ENCODE measurements at places on chromosomes 4 and X.

DNA sequence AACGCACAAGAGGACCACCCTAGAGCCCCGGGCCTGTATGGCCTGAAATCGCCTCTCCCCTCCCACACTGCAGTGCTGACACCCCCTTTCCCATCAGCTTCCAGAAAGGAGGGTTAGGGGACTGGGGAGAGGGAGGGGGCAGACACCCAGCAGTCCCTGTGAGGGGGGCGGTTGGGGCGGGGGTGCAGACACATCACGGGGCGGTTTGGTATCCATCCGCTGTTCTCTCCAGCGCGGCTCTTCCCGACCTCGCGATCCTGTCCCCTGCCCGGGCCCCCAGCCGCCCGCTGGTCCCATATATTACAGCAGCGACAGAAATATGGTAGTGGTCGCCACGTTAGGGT lies 404 bp upstream of the GPRASP2 start:
- DNase-seq, result no peak

GRCh38 chrX:38807873-38808272 lies 6.6 kb downstream of the MID1IP1 start:
- DNase-seq, result no peak

- DNase-seq, result no peak
Observed at GRCh38 chr4:85828027-85828890, 353.3 kb downstream of the ARHGAP24 start.

GRCh38 chrX:2793752-2794151 lies 35.0 kb upstream of the GYG2 start:
- no peak for DNase-seq

- peak; percentile 26 for DNase-seq
Observed at GRCh38 chrX:49001521-49002090, 458 bp downstream of the GRIPAP1 start.

DNA sequence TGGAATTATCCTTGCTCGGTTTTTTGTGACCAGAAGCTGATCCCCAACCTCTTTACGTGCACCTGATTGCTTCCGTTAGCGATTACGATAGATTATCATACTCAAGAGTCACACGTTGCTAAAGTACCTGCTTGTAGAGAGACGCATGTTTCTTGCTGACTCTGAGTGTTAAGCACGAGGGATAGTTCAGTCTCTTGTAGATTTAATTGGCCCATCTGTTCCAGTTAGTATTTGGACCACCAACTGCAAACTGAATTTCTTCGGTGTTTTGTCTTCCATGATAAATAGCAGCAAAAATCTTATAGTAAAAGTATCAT lies 516 bp upstream of the COX18 start:
- DNase-seq, result no peak

GRCh38 chr4:120155287-120155686 lies 88.6 kb upstream of the MAD2L1 start:
- DNase-seq, result no peak

- no peak for DNase-seq
Observed at GRCh38 chr4:39319676-39320075, 46.5 kb downstream of the RFC1 start.

DNA sequence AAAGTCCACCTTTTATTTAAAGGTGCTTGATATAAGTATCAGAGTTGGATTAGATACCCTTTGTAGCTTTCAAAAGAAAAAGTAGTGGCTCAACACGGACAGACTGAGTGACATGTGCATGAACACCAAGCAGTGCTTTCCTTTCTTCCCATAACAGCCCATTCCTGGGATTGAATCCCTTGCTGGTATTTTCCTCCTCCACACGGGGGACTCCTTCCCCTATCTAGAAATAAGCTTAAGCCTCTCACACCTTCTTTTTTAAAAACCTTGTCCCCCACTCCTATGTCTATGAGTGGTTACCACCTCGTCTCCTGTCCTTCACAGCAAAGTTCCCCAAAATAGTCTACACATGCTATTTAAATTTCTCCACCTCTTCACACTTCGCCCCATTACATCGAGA lies 5.1 kb downstream of the AP1S2 start:
- no peak for DNase-seq

- no peak for DNase-seq
Observed at GRCh38 chrX:152926923-152927322, 29.1 kb downstream of the ZNF185 start.

GRCh38 chr4:108240366-108240765 lies 71.6 kb upstream of the LEF1 start:
- DNase-seq, result no peak

GRCh38 chr4:109576462-109576861 lies 16.4 kb downstream of the MCUB start:
- DNase-seq, result no peak

GRCh38 chr4:39037491-39037825 lies 5.2 kb upstream of the TMEM156 start:
- DNase-seq, result no peak

DNA sequence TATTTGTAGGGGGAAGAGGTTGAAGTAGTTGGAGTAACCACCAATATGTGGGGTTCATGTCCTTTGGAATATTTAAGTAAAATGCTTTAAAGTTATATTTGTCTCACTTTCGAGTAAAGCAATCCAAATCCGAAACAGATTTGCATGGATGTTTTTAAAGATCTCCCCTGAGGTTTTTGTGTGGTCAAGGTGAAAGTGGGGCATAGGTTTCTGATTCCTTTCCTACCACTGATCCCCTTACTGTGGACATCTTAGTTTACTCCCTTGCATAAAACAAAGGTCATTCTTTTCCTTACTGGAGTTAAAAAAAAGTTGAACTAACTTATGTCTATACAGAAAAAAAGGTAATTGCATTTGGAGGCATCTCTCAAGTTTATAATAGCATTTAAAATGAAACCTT lies 71.9 kb upstream of the PHOX2B start:
- no peak for DNase-seq

DNA sequence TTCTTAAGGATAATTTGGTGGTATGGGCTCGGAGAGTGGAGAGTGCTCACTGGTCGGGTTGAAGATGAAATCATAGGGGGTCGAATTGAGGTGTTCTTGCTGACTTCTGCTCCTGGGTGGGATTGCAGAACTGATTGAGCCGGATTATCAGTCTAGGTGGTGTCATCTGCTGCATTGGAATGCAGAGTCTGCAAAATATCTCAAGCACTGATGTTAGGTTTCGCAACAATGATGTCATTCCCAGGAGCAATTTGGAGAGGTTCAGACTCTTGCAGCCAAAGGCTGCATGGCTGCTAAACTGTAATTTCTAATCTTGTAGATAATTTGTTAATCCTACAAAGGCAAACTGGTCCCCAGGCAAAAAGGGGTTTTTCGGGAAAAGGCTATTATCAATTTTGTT lies 67.7 kb downstream of the RHOH start:
- DNase-seq, result no peak

DNA sequence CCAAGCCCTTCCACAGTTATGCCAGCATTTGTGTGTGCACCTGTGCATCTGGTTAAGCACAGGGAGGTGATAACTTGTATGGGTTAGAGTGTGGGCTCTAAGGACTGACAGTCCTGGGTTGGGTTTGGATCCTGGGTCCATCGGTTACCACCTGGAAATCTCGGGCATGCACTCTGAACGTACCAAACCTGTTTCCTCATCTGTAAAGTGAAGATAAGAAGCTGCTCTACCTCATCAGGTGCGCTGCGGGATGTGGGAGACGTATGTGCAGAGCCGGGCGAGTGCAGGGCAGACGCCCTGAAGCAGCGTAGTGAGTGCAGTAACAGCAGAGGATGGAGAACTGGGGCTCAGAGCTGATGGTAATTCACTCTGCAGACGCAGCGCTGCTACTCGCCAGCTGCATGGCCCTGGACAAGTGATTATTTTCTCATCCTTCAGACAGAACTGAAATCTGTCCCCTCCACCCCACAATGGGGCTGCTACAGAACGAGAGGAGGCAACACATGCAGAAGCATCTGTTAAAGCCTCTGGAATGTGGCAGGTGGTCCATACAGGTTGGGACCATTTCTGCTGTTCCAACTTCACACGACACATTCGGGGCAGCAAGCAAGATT lies 64.4 kb downstream of the HADH start:
- no peak for DNase-seq

All from NK-92 treated with Interleukin-12 subunit alpha and Interleukin-12 subunit beta, amount 100 ng/mL, for 24 hours (cell line).